ENCODE measurements at places on chromosomes 3 and 15.

- no peak for DNase-seq
Observed at GRCh38 chr3:2772803-2773202, 337.4 kb downstream of the IL5RA start.

DNA sequence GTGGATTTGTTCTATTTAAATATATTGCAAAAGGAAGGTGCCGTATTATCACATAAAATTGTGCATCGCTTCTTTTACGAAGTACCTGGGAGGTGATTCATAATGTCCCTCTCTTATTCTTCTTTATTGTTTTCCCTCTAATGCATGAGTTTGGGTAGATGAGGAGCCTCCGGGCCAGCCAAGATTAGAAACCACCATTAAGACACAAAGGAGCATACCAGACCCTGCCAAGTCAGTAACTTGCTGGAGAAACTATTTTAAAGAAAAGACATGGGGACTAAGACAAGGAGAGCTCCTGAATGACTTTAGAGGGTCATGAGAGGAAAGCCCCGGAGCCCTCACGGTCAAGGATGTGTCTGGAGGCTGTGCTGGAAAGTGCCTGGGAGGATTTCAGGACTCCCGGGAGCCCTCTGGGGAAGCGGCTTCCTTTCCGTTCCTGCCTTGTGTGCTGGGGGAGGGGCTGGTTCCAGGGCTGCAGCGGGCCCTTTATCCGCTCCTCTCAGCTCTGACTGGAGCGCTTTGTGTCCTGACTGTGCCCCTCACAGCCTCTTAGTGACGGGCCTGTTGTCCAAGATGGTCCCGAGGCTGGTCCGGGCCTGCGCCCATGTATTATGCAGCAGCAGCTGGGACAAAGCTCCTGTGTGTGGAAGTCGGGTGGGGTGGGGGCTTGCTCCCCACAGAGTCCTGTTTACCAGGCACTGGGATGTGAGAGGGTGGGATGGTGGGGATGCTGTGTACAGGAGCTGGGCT lies 35.7 kb downstream of the CORO2B start:
- DNase-seq: no peak

DNA sequence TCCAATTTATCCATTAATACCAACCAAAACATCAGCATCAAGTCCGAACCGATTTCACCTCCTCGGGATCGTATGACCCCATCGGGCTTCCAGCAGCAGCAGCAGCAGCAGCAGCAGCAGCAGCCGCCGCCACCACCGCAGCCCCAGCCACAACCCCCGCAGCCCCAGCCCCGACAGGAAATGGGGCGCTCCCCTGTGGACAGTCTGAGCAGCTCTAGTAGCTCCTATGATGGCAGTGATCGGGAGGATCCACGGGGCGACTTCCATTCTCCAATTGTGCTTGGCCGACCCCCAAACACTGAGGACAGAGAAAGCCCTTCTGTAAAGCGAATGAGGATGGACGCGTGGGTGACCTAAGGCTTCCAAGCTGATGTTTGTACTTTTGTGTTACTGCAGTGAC lies 20.8 kb downstream of the LYSMD4 start:
- DNase-seq: no peak

DNA sequence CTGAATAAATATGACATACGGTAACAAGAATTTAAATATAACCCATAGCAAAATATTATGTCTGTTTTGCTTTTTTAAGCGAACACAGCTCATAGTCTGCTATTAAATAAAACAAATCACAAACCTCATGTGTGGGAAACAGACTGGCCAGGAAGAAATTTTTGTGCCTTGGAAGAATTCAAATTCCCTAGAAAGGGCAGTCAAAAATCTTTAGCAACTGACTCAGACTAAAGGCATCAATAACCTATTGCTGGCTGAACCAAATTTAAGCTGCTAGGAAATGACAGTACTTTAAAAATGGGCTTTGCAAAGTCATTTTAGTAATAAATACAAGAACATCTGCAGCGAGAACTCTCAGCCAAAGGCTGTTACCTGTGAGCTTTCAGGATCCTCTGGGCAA lies 151.4 kb downstream of the PLD1 start:
- DNase-seq: no peak

DNA sequence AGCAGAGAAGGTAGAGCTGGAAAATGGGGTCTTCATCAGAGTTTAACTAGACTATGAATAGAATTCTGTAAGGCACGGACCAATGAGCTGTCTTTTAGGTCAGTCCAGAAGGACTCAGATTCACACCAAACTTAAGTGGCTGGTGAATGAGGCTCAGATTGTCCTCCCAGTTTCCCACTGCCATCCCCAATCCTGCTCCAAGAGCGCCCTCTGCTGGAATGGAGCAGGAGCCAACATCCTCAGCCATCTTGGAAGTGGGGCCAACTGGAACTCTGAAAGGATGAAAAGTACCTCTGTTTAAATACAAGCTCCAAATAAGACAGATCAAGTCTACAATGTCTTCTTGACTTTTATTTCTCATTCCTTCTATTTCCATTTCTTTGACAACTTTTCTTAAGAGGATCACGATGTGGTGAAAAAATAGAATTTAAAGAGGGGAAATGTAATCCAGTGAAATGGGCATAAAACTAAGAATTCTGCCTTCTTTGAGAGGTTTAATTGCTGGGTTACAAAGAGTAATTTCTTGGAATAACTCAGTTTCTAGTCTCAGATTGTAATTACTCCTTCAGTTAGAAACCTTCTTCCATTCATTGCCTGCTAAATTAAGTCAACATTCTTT lies 217.1 kb upstream of the TPRG1 start:
- peak; percentile 78 for DNase-seq

DNA sequence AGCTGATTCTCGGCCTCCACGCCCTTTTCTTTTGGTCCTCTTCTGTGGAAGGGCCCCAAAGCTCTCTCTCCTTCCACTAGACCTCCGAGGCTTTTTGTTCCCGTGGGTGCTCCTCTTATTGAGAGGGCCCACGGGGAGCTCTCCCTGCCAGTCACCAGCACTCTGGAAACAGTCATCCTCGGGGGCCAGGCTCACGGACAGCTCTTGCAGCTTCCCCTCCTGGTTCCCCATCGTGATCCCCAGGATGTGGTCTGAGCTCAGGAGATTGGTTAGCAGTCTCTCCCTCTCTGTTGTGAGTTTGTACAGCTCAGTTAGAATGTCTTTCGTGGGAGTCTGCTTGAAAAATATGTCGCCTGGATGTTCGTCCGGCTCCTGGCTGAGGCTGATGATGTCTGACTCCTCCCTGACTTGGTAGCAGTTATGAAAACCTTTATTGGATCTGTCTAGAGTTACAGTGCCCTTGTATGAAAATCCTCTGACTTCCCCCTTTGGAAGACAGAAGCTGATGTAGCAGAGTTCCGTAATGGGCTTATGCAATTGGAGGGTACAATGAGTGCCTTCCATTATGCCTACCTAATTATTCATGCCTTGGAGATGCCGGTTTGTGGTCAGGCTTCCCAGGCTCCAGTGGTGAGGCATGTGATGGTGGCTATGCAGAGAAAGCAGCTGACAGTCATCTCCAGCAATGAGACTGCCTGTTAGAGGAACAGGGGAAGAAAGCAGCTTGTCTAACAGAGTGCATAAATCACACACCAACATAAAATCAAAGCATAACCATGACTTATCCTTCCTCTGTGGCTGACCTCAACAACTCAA lies 40.0 kb downstream of the FMN1 start:
- no peak for DNase-seq

DNA sequence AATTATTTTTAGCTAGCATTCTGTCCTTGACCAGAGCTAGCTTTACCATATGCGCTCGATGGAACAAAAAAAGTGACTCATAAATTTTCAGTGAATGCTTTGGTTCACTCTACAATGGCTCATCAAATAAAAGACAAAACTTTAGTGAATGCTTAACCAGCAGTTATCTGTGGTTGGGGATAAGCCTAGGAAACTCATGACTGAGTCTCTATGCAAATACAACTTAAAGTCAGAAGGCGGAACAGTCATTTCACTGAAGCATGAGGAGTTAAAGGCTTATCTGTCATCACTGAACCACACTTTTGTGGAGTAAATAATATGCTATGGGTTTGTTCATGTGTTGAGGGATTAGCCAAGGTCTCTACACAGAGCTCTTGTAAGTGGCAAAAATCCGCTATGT lies 308.4 kb downstream of the SQOR start:
- DNase-seq: no peak

- DNase-seq: no peak
Observed at GRCh38 chr3:3605226-3605625, 194.0 kb upstream of the LRRN1 start.

GRCh38 chr3:41569632-41570305 lies 370.5 kb downstream of the CTNNB1 start:
- no peak for DNase-seq

- DNase-seq: no peak
Observed at GRCh38 chr15:101242999-101243336, 8.9 kb downstream of the CHSY1 start.

DNA sequence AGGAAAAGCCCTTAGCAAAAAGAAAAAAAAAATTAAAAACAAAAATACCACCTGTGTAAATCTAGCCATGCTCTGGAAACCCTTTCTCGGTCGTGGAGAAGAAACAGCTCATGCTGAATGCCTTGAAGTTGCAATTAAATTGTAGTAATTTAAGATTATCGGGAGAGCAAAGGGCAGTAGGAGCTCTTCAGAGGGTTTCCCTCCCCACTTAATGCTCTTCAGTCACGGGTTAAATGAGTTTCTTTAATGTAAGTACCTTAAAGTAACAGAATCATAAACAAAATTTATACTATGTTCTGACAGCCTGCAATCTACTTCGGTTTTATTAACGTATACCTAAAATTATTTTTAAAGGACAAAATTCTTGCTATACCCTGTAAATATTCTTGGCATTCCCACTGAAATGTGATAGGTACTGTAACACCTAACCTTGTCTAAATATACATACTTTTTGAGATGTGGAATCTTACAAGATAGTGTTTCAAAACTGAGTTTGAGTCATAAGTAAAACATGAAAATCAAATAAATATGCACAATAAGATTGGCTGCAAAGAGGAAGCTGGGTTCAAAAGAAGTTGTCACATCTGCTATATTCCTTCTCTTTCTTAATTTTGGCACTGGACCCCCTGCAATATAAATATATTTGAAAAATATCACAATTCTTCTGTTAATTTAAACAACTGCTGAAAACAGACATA lies 5.3 kb downstream of the FOXP1 start:
- no peak for DNase-seq

- DNase-seq: no peak
Observed at GRCh38 chr3:65729555-65729954, 309.2 kb downstream of the MAGI1 start.
